Hematopoietic multipotent progenitor cell treated with erythropoietin and hydrocortisone succinate and interleukin-3 and kit ligand, for 6 days (in vitro differentiated cells): ENCODE measurements at places on chromosomes 7 and 10.

DNA sequence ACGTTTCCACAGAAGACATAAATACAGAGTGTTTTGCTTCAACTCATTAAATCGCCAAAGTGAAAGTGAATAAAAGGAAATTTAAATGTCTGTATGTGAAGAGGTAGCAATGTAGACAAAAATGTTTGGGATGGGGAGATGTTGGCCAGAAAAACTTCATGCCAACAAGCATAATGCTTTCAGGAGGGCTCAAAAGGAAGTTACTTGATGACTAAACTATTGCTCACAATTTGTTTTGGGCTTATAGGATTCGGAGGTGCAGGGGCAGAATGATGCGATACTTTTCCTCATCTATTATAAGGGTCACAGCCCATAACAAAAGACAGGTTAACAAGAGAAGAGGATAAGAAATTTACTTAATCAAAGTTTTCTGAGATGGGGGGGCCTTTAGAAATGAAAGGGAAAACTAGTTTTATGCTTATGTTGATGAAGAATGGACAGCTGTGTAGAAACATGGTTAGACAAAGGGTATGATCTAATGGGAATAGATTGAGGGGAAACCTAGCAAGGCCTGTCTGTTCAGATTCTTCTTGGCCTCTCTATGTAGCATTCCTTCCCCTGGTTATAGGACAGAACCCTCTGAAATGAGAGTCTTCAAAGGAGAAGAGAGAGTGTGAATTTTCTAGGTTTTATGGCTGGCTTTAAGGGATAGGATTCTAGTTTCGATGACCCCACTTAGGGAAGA, 898.6 kb downstream of the LRMDA start:
- DNase-seq, result no peak

DNA sequence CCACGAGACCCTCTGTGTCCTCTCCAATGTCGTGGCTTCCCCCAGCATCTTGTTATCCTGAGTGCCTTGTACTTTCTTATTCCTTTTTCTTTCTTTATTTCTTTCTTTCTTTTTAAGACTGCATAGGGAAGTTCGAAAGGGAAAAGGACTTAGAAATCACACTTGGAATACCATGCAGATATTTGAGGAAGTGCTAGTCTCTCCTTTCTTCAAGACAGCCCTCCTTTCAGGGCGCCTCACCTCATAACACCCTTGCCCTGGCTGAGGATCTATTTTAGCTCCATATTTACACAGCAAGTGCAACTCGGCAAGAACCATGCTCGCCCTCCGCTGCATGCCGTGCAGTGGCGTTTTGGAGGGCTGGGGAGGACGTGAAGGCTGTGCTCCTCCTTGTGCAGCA, 232.3 kb upstream of the GLI3 start:
- DNase-seq, result no peak

DNA sequence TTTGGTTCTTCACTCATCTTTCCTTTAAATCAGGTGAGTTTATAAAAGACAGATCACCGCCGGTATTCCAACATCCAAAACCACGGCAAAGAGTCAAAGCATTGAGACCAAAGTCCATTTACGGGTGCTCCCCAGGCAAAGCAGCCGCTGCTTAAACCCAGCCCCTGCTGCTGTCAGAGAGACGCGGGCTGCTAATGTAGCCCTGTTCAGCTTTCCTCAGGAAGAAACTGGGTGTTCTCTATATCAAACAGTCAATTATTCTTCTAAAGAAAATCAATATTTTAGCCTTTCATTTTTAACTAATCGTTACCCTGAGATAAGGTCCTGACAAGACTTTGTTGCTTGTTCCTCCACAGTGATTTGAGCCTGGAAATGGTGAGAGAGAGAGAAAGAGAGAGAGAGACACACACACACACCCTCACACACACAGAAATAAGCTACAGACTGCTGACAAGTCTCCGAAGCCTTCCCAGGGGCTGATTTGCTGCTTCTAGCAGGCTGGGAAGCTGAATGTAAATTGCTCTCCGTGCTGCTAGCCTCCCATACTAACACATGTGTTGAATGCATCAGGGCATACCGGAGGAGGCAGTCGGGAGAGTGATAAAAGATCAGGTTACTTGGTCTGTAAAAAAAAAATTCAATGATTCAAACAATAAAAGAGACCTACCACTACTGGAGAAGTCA, 183.0 kb upstream of the ANK3 start:
- peak; percentile 17 for DNase-seq

GRCh38 chr10:31381766-31382316, 62.8 kb downstream of the ZEB1 start:
- DNase-seq, result no peak
